ENCODE measurements at places on chromosomes 4 and X.

GRCh38 chrX:22338740-22339139, 66.0 kb downstream of the CBLL2 start:
- no peak for DNase-seq

- no peak for DNase-seq
Observed at GRCh38 chr4:86963697-86964096, 28.9 kb downstream of the AFF1 start.

DNA sequence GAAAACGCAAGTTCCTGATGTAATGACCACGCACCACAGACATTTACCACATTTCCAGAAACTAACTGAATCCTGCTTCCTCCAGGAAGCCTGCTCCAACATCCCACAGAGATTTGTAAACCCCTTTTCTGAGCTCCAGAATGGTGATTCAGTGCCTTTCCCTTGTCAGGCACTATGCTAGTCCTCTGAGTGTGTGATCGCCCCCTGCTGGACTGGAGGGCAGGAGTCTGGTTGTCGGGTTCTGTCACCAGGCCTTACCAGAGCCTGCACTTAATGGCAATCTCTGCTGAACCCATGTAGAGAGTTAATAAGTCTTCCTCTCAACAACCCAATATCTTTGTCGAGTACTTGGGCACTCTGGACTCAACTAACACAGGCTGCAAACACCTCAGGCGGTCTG, 14.5 kb upstream of the KDM5C start:
- peak; percentile 30 for DNase-seq

- DNase-seq, result no peak
Observed at GRCh38 chr4:137608085-137608484, 75.8 kb upstream of the PCDH18 start.

GRCh38 chr4:3360777-3361176, 68.0 kb downstream of the RGS12 start:
- DNase-seq, result no peak

DNA sequence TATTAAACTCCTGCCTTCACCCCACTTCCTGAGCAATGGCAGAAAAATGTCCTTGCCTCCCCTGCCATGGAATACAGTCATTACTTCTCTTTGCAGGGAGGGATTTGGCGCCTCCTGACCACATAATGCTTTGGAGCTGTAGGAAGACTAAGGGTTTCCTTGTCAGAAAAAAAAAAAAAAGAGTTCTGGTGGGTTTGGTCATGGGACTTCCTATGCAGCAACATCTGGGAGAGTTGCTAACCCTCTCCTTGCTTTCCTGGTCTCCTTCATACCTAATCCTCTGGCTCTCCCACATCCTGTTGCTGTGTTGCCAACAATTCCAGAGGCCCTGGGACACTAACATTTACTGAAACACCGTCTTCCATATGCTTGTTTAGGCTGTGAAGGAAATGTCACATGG, 75.1 kb upstream of the MBNL3 start:
- no peak for DNase-seq

- no peak for DNase-seq
Observed at GRCh38 chrX:68945603-68946228, 116.9 kb downstream of the EFNB1 start.

DNA sequence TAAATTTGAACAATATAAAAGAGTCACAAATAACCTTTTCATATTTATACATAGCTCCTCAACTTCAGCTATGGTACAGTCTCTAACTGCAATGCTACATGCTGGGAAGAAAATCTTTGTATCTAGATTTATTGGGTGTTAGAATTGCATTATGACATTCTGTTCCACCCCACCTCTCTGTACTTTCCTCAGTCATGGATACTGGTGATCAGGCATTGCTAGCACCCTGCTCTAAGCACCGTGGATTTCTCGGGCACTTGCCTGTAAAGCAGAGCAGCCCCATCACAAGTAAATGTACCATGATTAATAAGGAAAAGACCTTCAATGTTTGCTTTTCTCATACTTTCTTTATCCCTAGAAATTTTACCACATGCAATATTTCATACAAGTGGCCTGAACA, 1028.9 kb upstream of the INTU start:
- no peak for DNase-seq

- DNase-seq, result no peak
Observed at GRCh38 chr4:158777423-158778155, 8.8 kb downstream of the FNIP2 start.

DNA sequence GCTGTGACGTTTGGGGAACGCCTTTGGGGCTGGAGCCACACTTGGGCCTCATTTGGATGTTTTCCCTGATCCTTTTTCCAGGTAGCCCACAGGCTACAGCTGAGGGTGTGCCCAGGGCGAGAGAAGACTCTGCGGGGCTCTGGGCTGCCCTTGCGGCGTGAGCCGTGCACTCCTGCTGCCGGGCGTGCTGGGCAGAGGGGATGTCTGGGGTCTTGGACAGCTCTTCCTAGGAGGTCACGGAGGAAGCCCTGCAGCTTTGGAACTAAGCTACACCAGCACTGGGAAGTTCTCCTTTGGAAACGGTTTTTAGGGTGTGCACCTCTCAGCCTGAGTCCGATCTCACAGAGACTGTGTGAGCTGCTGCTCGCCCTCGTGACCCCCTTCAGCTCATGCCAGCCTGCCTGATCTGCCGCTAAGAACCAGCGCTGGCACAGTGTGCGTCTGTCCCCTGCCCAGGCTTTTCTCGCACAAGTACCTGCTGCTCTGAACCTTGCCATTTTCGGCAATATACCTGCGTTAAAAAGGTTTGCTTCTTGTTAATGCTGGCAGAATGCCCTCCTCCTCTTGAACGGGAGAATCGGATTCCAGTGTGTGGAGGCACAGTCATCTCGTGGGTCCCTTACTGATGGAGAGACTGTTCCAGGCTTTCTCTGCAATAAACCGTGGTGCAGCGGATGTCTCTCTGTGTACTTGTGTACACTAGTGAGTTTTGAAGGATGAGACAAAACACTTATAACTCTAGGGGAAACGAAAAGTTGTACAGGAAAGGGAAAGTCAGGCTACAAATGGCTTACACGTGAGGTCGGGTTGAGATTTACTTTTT, 14.3 kb downstream of the MSANTD1 start:
- no peak for DNase-seq

- DNase-seq, result no peak
Observed at GRCh38 chrX:149510386-149510785, 5.3 kb upstream of the IDS start.

DNA sequence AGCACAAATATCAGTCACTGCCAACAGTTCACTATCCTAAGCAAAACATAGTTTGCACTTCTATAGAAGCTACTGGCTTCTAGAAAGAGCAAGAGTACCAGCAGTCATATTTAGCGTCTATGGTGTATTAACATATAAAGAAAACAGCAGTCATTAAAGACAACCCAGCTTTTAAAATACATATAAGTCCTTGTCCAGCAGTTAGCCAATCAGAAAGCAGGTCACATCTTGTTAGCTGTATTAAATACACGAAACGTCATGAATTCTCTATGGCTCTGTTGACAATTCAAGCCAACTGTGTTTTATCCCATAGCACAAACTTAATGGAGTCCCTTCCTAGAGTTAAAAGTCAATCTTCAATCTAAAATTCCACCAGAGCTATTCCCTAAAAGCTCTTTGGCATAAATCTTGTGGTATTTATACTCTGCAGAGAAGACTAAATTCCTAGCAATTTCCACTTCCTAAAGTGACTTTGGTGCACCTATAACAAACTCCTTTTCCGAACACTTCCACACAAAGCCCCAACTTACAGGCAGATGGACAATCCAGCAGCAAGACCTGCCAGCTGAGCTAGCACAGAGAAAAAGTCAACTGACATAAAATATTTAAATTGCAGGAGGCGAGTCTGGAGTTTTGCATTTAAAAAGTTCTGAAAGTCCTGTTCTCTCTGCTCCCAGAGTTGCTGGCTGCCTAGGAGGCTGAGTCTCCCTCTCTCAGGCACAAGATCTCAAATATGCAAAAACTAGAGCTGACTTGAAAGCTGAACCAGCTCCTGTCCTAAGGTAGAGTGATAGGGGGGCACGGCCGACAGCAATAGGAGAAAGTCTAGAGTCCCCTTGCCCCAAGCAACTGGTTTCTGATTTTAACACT, 1.3 kb downstream of the LDB2 start:
- DNase-seq, result no peak

GRCh38 chrX:38452603-38453002, 100.2 kb downstream of the OTC start:
- DNase-seq, result no peak

DNA sequence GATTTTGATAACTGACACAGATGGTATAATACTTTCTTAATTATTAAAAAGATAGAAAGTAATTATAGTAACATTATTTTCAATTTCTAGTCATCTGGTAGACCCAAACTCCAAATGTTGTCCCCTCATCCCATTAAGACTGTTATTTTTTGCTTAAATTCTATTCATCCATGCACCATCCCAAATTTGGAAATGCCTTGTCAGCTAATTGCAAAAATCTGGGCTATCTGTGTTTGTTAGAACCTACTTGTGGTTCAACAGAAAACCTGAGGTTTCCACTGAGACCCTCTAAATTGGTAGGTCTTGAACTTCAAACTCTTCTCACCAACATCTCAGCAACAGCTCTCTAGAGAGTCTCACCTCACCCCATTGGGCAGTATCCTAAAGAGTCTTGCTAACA, 172.2 kb upstream of the ADGRL3 start:
- no peak for DNase-seq

- no peak for DNase-seq
Observed at GRCh38 chr4:36815536-36815935, 429.0 kb upstream of the NWD2 start.

GRCh38 chrX:98065151-98065550, 1181.4 kb downstream of the RPA4 start:
- no peak for DNase-seq

DNA sequence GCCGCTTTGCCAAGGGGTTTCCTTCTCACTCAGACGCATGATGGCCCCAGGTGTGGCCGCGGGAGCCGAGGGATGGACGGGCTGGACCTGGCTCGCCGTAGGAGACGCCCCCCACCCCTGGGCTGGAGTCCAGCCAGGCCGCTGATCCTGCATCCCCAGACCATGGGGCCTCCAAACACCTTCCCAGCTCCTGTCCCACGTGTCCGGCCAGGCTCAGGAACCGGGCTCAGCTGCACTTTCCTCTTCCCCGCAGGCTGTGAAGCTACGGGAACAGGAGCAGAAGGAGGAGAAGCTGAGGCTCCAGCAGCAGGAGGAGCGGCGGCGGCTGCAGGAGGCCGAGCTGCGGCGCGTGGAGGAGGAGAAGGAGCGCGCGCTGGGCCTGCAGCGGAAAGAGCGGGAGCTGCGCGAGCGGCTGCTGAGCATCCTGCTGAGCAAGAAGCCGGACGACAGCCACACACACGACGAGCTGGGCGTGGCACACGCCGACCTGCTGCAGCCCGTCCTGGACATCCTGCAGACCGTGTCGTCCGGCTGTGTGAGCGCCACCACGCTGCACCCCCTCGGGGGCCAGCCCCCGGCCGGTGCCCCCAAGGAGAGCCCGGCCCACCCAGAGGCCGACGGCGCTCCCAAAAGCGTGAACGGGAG, 9.1 kb downstream of the AKAP17A start:
- no peak for DNase-seq

- no peak for DNase-seq
Observed at GRCh38 chr4:4618847-4619246, 77.0 kb upstream of the STX18 start.

DNA sequence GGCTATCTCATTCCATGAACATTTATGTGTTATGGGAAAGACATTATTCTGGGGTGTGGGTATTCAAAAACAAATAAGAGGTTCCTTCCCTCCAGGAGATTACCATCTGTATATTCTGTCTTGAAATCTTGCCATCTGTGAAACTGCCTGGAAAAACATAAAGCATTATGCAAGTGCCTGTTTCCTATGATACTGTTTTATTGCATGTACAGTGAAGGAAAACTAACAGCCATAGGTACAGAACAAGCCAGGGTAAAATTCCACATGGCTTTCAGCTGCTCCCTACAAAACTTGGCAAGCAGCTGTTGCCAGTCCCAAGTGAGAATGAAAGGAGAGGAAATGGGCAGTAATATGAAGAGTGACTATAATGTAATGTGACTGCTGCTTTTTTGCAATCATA, 136.0 kb downstream of the GUCY2F start:
- no peak for DNase-seq

- DNase-seq, result no peak
Observed at GRCh38 chr4:109005523-109005922, 242.7 kb upstream of the ETNPPL start.

- DNase-seq, result no peak
Observed at GRCh38 chr4:184477201-184477999, 3.0 kb upstream of the IRF2 start.

DNA sequence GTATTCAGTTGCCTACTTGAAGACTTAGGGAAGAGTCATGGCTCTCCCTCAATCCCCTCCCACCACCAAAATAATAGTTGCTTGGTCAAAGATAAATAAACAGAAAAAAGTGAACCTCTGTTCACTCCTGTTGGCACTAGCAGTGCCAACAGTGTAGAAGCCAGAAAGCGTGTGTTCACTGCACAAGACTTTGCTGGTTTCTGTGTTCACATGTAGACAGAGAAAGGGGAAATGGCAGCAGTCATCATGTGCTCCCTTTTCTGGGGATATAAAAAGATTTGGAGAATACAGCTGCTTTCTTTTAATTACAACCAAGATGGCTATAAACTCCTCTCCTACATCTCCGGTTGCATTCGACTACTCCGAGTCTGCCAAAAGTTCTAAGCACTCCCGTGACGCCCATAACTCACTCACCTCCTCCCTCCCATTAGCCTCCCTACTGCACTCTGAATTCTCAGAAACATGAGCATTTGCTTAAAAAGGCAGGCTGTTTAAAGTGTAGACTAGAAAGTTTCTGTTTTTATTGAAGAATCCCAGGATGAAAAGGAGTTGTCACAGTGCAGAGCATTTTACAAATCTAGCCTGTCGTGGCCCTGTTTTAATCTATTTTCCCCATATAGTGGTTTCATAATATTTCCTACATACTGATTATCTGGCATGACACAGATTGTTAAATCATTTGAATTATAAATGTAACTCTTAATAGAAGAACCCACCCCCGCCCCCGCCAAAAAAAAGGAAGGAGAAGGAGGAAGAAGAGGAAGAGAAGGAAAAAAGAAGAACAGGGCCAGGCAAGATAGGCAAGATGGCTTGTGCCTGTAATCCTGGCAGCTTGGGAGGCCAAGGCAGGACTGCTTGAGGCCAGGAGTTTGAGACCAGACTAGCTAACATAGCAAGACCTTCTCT, 16.7 kb downstream of the LGI2 start:
- DNase-seq, result no peak

DNA sequence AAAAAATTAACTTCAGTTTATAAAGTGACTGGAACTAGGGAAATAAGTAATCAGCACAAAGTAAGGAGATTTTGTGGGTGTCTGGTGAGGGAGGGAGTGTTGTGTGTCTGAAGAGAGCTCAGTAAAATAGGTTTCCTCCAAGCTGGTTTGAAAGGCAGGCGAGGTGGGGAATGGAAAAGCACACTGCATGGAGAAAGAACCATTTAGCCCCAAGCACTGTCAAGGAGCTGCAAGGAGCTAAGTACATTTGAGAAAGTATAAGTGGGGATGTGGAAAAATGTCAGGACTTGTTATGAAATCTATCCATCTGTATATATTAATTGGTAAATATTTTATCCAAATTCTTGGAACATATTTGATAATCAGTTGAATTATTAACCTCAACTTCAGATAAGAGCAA, 956 bp downstream of the C4orf51 start:
- no peak for DNase-seq

- no peak for DNase-seq
Observed at GRCh38 chr4:186118582-186118981, 14.1 kb downstream of the FAM149A start.

GRCh38 chr4:13766761-13767540, 139.4 kb upstream of the BOD1L1 start:
- no peak for DNase-seq

Measured in NT2/D1 (cell line).